ENCODE measurements at places on chromosomes 11 and 22. TPM values are rescaled to one million over a fixed set of nuclear protein-coding genes. Genes with fewer than 3 reads are reported as not detected.

- no peaks in the 10 kb centered on the region for H3K27me3 ChIP-seq
- peaks cover 97% of the 10 kb centered on the region for H3K4me1 ChIP-seq
- no peak for DNase-seq
- H3K36me3 ChIP-seq, result no peaks in the 10 kb centered on the region
- peak overlapping the region; percentile 29 for H3K4me3 ChIP-seq
Observed at GRCh38 chr11:119372260-119373058, 9.0 kb downstream of the USP2 start.

- no peak for DNase-seq
- no peaks in the 10 kb centered on the region for H3K4me1 ChIP-seq
- H3K4me3 ChIP-seq, result no peak overlapping the region
- H3K27ac ChIP-seq, result no peak overlapping the region
Observed at GRCh38 chr11:111388420-111388819, 9.3 kb upstream of the POU2AF1 start.

DNA sequence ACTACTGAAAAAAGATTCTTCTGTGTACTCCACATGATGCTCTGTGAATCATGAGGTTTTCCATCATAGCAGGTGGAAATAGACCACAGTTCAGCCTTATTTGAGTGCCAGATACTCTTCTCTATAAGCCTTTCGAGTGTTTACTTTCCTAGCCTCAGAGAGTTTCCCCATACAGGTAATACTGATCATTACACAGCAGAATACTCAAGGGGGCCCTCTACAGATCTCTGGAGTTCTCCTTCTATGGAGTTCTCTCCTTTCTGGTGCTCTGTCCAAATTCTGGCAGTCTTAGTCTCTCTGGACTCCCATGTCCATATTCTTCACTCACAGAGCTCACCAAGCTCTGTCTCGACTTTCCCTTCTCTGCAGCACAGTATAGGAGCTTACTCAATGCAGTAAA, 175.7 kb upstream of the CARD18 start:
- no peak overlapping the region for H3K4me3 ChIP-seq
- no peak overlapping the region for H3K27ac ChIP-seq
- no peaks in the 10 kb centered on the region for H3K36me3 ChIP-seq
- DNase-seq, result no peak
- H3K27me3 ChIP-seq, result no peaks in the 10 kb centered on the region

- no peak for DNase-seq
- no peak overlapping the region for H3K4me3 ChIP-seq
- no peaks in the 10 kb centered on the region for H3K27me3 ChIP-seq
- no peaks in the 10 kb centered on the region for H3K4me1 ChIP-seq
- H3K27ac ChIP-seq, result peak overlapping the region; percentile 48
Observed at GRCh38 chr22:32650553-32651345, 150.8 kb upstream of the TIMP3 start.

- no peak overlapping the region for H3K27ac ChIP-seq
- peaks cover 24% of the 10 kb centered on the region for H3K4me1 ChIP-seq
- no peaks in the 10 kb centered on the region for H3K27me3 ChIP-seq
Observed at GRCh38 chr22:17486313-17486712, 77.0 kb upstream of the SLC25A18 start.

Gene PATL1
- total RNA-seq, result 21.1 TPM

DNA sequence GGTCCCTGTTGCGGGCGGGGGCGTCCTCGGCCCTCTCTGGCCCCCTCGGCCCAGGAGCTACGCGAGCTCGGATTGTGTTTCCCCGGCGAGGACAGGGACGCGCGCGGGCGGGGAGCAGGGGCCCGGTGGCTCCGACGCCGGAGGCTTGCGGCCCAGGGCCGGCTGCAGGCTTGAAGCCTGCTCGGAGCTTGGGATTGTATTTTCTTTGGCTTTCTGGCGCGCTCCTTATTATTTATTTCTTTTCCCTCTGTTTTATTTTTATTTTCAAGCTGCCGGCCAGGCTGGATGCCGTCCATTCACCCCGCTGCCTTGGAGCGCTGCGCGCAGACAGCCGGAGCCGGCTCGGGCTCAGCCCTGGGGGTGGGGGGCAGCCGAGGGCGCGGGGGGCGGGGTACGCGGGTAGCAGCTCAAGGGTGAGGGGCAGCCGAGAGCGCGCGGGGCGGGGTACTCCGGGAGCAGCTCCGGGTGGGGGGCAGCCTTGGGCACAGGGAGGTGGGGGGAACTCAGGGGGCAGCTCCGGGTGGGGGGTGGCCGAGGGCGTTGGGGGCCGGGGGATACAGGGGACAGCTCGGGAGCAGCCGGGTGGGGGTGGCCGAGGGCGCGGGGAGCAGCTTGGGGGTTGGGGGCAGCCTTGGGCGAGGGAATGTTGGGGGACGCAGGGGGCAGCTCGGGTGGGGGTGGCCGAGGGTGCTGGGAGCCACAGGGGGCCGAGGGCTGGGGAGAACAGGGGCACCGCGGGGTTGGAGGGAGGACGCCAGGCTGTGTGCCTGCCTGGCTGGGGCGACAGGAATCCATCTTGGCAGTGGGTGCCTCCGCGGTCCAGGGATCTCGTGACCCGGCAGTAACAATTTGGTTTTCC, 42.7 kb downstream of the KCNJ1 start:
- peak overlapping the region; percentile 59 for H3K27ac ChIP-seq
- H3K36me3 ChIP-seq, result no peaks in the 10 kb centered on the region
- H3K4me3 ChIP-seq, result peak overlapping the region; percentile 48
- DNase-seq, result no peak
- peaks cover 12% of the 10 kb centered on the region for H3K4me1 ChIP-seq

- DNase-seq, result no peak
- no peaks in the 10 kb centered on the region for H3K36me3 ChIP-seq
- no peaks in the 10 kb centered on the region for H3K27me3 ChIP-seq
- H3K4me3 ChIP-seq, result no peak overlapping the region
- H3K27ac ChIP-seq, result peak overlapping the region; percentile 89
Observed at GRCh38 chr11:8812438-8812837, 98.6 kb upstream of the AKIP1 start.

DNA sequence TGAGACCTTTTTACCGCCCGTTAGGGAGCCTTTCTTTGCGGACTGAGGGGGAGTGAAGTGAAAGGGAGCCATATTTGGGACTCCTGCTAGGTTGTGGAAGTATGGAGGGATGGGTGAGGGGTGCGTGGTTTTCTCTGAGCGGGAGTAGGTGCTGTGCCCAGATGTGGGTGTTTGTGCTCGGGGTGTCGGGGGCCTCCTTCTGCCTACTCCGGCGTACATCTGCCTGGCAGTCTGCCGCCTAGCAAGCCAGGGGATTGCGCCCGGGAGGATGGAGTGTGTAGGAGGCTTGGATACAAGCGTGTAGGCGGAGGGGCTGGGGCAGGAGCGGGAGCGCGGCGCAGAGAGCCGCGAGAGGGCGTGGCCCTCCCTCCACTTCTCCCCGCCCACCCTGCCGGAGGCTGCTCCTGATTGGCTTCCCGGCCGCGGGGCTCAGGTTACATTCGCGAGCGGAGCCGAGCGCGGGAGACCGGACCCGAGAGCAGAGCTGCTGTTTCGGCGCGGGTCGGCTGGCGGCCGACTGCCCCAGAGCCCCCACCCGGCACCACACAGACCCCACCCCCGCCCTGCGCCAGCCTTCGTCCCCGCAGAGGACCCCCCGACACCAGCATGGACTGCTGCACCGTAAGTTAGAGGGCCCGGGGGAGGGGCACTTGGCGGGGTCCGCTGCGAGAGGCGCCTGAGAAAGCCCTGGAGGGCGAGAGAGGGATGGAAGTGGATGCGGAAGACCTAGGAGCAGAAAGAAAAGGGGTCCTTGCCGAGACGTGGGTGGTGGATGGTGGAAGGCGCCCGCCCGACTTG, at the start of gene NRGN:
Gene NRGN (plus strand): TSS at position 464 of the 798 bp plus-strand sequence. CDS start 143 bp downstream, at position 607.
- H3K4me3 ChIP-seq, result peak within 1 kb of the TSS; percentile 76
- H3K36me3 ChIP-seq, result no peaks in the 10 kb centered on the region
- DNase-seq, result peak; percentile 93
- peak within 1 kb of the TSS; percentile 44 for H3K27ac ChIP-seq
- peaks cover 22% of the 10 kb centered on the region for H3K4me1 ChIP-seq

- no peak overlapping the region for H3K4me3 ChIP-seq
- H3K27ac ChIP-seq, result no peak overlapping the region
- peaks cover under 1% of the 10 kb centered on the region for H3K27me3 ChIP-seq
- no peak for DNase-seq
- H3K4me1 ChIP-seq, result peaks cover 6% of the 10 kb centered on the region
Observed at GRCh38 chr11:123576501-123576900, 77.9 kb downstream of the SCN3B start.

Gene C11orf42
- total RNA-seq, result not detected

- DNase-seq, result no peak
- peaks cover 6% of the 10 kb centered on the region for H3K4me1 ChIP-seq
- no peaks in the 10 kb centered on the region for H3K27me3 ChIP-seq
- H3K36me3 ChIP-seq, result peaks cover 21% of the 10 kb centered on the region
- H3K27ac ChIP-seq, result no peak overlapping the region
- no peak overlapping the region for H3K4me3 ChIP-seq
Observed at GRCh38 chr11:134143801-134144200, 74.9 kb downstream of the JAM3 start.

GRCh38 chr22:27475548-27475897, 326.0 kb downstream of the MN1 start:
- no peak overlapping the region for H3K27ac ChIP-seq
- no peak overlapping the region for H3K4me3 ChIP-seq
- no peak for DNase-seq

Data from left ventricle myocardium inferior (tissue), 1 donor.